ENCODE measurements at places on chromosomes 6 and 20. TPM values are rescaled to one million over a fixed set of nuclear protein-coding genes. Genes with fewer than 3 reads are reported as not detected.

DNA sequence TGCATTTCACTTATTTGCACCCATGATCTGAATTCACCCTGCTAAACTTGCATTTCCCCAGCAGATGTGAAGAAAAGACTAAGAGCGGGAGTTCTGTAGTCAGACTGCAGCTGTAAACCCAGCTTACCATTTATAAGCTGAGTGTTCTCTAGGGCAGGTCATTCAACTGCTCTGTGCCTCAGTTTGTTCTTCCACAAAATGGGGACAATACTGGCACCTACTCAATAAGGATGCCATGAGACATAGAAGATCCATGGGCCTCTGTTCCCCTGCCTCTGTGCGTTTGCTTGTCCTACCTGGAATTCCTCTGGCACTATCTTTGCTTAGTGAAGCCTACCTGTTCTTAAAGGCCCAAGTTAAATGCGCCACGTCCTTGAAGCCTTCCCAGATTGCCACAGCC, 12.2 kb upstream of the MDFI start:
- no peak for DNase-seq

GRCh38 chr6:11283629-11284028, 51.2 kb upstream of the NEDD9 start:
- no peak for DNase-seq

The NFATC2 gene
- 68.0 TPM for total RNA-seq

The OSER1 gene
- total RNA-seq: 21.4 TPM

- DNase-seq: no peak
Observed at GRCh38 chr6:108363113-108363512, 68.3 kb downstream of the AFG1L start.

DNA sequence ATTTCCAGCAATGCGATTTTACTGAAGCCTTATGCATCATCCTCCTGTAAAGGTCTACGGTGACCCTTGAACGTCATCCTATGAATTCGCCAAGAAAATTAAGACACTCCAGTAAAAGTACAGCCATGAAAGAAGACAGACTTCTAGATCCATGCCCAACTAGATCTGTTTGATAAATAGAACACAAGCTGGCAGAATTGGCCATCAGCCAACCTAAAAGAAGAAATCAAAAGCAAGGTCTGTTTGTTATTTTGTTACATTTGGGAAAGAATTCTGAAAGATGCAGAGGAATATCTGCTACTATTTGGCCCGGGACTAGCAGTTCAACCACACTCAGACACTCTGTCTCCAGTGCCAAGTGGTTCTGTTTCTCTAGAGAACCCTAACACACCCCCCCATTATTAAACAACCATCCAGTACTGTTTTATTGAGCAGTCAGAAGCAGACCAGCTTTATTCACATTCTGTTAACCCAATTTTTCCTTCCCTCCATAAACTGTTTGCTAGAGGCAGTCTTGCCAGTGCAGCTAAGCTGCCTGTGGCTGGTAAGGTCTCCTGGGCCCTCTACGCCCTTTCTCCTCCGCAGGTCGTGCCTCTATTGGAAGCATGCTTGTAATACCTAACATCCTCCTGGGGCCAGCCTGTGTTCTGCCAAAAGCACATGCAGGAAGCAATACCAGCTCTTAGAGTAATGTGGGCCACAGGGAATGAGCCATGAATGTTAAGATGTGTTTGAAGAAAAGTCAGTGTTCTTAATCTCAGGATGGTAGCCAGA, 30.7 kb downstream of the LY86 start:
- DNase-seq: no peak

The RRAGD gene
- 6.3 TPM for total RNA-seq

The C6orf132 gene
- 0.23 TPM for total RNA-seq

GRCh38 chr20:12030470-12030869, 112.8 kb downstream of the BTBD3 start:
- no peak for DNase-seq

DNA sequence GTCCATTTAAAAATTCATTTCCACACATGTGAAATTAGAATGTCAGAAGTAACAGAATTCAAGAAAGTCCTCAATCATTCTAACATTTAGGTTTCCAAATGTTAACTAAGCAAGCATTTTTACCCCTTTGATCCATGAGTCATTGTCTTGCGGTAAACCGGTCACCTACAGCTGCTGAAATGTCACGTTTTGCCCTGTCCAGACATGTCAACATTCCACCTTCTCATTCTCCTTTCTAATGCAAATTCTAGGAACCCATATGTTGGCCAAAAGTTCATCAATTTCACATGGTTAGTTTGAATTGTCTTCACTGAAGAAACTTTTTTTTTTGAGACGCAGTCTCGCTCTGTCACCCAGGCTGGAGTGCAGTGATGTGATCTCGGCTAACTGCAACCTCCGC, 117.2 kb downstream of the IPCEF1 start:
- no peak for DNase-seq

- no peak for DNase-seq
Observed at GRCh38 chr20:51826372-51826771, 24.1 kb upstream of the SALL4 start.
